ENCODE measurements at places on chromosomes 4 and X.
A peak's percentile ranks its signal among the peaks of the same experiment; 100 is the strongest.

DNA sequence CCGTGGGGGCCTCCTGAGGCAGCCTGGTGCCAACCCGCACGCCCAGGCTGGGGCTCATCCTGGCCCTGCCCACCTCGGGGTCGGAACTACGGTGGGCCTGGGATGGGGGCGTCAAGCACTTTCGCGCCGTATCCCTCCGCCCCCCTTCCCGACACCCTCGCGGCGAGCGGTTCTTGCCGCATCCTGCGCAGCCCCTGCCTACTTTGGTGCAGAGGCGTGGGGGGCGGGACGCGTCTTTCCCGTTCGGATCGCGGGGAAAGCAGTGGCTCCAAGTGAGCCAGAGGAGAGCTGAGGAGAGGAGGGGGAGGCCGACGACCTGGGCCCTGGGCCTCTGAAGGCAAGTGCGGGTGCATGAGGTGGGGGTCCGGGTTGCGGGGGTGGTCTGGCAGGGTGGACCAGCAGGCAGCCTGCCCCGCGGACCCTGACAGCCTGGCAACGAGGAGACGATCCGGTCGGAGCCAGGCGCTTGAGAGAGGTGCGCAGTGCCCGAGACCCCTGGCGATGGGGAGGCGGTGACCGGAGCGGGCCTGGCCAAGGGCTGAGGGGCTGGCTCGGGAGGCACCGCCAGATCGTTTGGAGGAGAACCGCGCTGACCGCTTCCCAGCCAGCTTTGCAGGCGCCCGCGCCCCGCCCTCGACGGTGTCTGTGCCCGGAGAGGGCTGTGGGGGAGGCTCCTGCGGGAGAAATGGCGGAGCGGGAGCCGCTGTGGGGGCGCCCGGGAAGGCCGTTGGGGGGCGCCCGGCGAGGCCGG is at the start of gene GPRASP2:
TSS of gene GPRASP2 (plus strand) at position 233 of the 751 bp plus-strand sequence. CDS start 2,422 bp downstream, outside the sequence.
- peak within 1 kb of the TSS; percentile 52 for H3K4me3 ChIP-seq
- H3K27me3 ChIP-seq = peaks cover 22% of the 10 kb centered on the region
- H3K4me1 ChIP-seq = peaks cover 3% of the 10 kb centered on the region

DNA sequence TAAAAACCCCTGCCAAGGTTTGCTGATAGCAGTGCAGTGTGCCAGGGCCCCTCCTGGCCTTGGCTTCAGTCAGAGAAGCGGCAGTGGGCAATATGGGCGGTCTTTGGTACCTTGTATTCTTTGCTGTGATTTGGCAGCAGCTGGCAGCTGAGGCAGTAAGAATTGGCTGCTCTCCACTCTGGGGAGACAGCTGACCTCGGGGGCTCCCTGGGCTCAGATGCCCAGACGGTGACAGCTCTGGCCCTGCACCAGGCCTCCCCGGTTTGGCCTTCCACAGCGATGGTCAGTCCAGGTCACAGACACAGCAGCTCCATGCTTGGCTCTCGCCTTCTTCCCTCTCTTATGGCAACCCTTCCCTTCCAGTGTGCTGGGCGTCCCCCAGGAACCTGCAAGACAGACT is 330.9 kb downstream of the BCOR start:
- no peaks in the 10 kb centered on the region for H3K36me3 ChIP-seq
- H3K4me3 ChIP-seq = no peak overlapping the region
- no peaks in the 10 kb centered on the region for H3K27me3 ChIP-seq
- H3K27ac ChIP-seq = peak overlapping the region; percentile 74
- DNase-seq = no peak
- H3K4me1 ChIP-seq = peaks cover 54% of the 10 kb centered on the region

- H3K27ac ChIP-seq = no peak overlapping the region
- DNase-seq = no peak
- no peaks in the 10 kb centered on the region for H3K36me3 ChIP-seq
- no peaks in the 10 kb centered on the region for H3K4me1 ChIP-seq
- no peaks in the 10 kb centered on the region for H3K27me3 ChIP-seq
These were observed 192.3 kb upstream of the NR3C2 start for GRCh38 chr4:148634476-148634875.

GRCh38 chr4:10057023-10057395 is 35.7 kb upstream of the SLC2A9 start:
- H3K27ac ChIP-seq = no peak overlapping the region
- no peak overlapping the region for H3K4me3 ChIP-seq
- H3K27me3 ChIP-seq = no peaks in the 10 kb centered on the region
- no peak for DNase-seq

DNA sequence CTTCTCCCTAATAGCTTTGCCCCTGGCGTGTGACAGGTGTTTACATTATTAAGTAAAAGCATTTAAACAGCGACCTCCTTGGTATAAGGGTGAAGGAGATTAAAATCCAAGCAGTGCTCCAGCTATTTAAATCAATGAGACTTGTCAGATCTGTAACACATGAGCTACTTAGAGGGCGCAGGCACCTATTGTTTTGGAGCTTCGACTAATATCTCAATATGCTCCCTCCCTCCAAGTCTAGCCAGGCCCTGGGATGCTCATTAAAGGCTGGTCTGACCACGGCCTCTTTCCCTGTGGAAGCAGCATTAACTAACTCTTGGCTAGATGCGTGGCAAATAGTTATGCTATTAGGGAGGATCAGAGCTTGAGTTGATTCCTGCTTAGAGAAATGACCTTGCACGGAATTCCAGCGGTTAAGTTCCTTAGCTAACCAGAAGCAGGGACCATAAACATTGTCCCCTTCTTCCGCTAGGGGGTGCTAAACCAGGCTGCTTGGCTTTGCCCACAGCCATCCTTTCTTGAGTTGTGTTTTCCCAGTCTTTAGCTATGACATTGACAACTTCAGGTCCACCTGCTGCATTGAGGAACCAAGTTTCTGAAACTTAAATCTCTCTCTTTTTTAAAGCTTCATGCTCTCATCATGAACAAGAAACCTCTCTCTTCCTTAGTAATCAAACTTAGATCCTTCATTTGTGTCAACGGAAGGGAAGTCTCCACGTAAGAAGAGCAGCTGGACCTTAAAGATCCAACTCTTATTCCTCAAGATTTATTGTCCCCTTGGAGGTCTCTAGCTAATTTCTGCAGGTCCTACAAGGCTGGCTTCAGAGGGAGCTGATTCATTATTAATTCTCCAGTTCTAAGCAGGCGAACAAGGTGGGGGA is 80.7 kb upstream of the IGFBP7 start:
- no peaks in the 10 kb centered on the region for H3K36me3 ChIP-seq
- H3K27ac ChIP-seq = no peak overlapping the region
- H3K4me3 ChIP-seq = no peak overlapping the region
- peak; percentile 15 for DNase-seq
- H3K4me1 ChIP-seq = no peaks in the 10 kb centered on the region

- H3K36me3 ChIP-seq = no peaks in the 10 kb centered on the region
- no peak overlapping the region for H3K27ac ChIP-seq
- H3K27me3 ChIP-seq = no peaks in the 10 kb centered on the region
- no peaks in the 10 kb centered on the region for H3K4me1 ChIP-seq
- H3K4me3 ChIP-seq = no peak overlapping the region
These were observed 498.2 kb downstream of the KCNIP4 start for GRCh38 chr4:21450331-21450730.

DNA sequence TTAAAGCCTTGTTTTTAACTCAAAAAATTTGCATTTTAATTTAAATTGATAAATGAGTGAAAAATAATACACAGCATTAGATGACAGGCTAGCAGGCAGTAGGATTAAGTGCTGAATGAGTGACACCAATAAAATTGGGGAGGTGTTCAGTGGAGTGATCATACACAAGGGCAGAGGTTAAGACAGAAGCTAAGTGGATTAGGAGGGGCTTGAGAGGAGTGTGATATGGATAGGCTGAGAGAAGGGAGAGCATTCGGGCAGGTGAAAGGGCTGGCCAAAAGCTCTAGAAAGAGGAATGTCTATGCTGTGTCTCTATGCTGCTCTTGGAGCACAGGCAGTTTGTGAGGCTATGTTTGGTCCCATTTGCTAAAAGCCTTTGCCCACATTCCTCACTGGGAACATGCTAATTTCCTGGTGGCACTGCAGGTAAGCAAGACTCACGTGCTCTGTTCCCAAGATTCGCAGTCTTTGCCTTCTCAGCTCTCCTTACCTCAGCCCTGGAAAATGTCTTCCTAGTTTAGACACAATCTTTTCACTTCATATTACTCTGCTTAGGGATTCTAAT is 52.8 kb upstream of the CCSER1 start:
- H3K36me3 ChIP-seq = no peaks in the 10 kb centered on the region
- no peaks in the 10 kb centered on the region for H3K27me3 ChIP-seq
- H3K4me3 ChIP-seq = no peak overlapping the region

DNA sequence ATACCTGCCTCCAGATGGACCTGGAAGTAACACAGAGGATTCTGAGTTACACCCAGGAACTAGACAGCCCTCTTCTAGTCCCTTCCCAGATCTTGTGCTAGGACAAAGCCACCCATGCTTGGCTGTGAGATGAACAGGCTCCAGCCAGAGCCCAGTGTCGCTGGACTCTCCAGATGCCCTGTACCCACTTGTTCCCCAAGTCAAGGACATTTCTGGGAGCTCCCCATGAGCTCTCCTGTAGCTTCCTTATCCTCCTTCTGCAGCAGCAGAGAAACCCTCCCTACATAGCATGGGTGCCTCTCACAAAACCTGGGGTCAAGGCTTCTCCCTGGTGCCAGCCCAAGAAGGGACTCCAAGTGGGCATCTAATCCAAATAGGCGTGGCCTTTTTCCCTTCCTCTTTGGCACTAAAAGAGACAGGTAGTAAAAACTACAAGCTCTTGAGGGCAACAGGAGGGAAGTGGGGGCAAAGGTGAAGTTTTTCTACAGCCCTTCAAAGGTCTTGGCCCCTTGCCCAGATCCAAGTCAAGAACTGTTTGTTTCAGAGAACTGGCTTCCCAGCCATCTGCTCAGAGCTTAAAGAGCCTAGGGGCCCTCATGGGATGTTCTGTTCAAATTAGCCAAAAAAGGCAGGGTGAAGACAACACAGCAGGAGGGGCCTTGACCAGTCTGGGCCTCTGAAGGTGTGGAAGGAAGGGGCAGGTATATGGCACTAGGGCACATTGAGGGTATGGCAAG is 8.5 kb upstream of the ERCC6L start:
- DNase-seq = no peak
- H3K27ac ChIP-seq = no peak overlapping the region
- H3K36me3 ChIP-seq = no peaks in the 10 kb centered on the region
- no peaks in the 10 kb centered on the region for H3K27me3 ChIP-seq

GRCh38 chr4:166091912-166092510 is 219.0 kb downstream of the TLL1 start:
- H3K4me3 ChIP-seq = no peak overlapping the region
- H3K4me1 ChIP-seq = no peaks in the 10 kb centered on the region
- no peaks in the 10 kb centered on the region for H3K27me3 ChIP-seq
- no peak overlapping the region for H3K27ac ChIP-seq
- H3K36me3 ChIP-seq = no peaks in the 10 kb centered on the region
- no peak for DNase-seq

GRCh38 chr4:2288051-2288541 is 26.2 kb upstream of the MXD4 start:
- peaks cover 41% of the 10 kb centered on the region for H3K4me1 ChIP-seq
- H3K27ac ChIP-seq = no peak overlapping the region
- no peaks in the 10 kb centered on the region for H3K36me3 ChIP-seq
- H3K4me3 ChIP-seq = no peak overlapping the region

DNA sequence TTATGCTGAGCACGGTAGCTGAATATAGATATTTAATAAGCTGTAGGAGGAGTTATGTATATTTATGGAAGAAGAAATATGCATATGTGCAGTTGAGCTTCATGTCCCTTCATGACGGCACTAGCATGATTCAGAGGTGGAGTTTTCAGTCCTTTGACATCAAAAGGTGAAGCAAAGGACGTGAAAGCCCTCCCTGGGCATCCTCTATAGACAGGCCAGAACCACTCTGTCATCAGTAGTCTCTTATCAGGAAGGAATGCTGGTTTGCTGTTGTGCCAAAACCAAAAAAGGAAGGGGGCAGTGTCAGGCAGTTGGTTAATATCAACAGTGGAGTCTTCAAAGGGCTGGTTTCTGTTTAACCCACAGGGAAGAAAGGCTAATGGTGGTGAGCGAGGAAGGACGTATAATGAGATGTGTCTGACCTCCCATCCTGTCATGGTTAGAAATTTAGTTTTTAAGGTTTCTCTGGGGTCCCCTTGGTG is 23.5 kb upstream of the IL2 start:
- no peak overlapping the region for H3K27ac ChIP-seq
- no peak overlapping the region for H3K4me3 ChIP-seq

DNA sequence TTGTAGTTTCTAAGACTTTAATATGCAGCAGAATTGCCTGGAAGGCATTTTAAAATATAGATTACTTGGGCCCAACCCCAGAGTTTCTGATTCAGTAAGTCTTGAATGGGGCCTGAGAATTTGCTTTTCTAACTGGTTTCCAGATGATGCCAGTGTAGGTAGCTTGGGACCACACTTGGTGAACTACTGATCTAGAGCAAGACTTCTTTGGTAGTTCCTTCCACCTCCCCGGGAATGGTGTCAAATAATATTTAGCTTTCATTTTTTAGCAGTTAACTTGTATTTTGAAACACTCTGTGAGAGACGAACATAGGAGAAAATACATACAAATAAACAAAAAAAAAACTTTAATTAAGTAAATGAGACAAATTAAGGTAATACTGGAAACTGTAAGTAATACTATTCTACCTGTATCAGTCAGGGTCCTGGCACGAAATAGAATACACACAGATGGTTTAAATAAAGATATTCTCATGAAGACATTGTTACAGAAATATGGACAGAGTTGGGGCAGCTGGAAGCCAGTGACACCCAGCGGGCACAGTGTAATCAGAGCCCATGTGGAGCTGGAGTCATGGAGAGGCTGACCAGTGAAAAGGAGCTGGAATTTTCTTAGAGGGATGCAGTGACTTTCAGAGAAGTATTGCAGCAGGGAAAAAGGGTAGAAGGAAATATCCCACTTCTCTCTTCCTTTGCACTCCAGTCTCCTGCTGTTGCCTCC is 905.7 kb downstream of the CCSER1 start:
- no peak overlapping the region for H3K27ac ChIP-seq
- no peak overlapping the region for H3K4me3 ChIP-seq
- H3K36me3 ChIP-seq = no peaks in the 10 kb centered on the region
- no peak for DNase-seq
- H3K4me1 ChIP-seq = no peaks in the 10 kb centered on the region

- no peak overlapping the region for H3K4me3 ChIP-seq
- no peaks in the 10 kb centered on the region for H3K27me3 ChIP-seq
- H3K36me3 ChIP-seq = no peaks in the 10 kb centered on the region
- DNase-seq = no peak
These were observed 94.2 kb downstream of the TENM3 start for GRCh38 chr4:182337366-182337765.

DNA sequence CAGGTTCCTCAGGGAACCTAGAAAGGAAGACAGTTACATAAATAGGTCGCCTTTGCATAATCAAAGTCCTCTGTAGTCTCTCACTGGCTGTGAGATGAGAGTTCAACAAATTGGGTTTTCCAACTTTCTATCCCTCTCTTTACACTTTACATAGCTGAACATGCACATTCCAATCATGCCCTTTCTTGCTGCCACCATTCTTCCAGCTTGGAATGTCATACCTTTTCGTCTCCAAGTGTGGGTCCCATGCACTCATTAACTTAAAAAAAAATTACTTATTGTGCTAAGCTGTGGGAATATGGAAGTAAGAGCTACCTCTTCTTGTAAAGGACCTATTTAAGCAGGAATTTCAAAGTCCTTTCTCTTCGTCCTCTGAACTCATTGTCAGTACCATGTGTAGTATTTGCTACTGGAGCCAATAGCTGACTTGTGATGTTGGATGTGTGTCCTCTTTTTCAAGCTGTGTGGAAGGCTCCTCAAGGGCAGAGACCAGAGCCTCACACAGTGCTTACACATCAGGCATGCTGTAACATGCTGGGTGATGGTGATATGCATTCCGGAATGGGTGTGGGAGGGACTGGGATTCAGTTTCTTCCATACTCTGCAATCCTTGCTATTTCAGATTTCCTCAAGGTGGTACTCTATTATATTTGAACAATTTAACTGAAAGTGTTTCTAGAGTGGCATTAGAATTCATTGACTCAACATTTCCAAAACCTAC is 7.1 kb downstream of the ENOPH1 start:
- peaks cover 9% of the 10 kb centered on the region for H3K36me3 ChIP-seq
- no peak for DNase-seq
- H3K27ac ChIP-seq = no peak overlapping the region
- no peak overlapping the region for H3K4me3 ChIP-seq
